Activated effector memory CD4-positive, alpha-beta T cell treated with anti-CD3 and anti-CD28 coated beads, Interleukin-2, amount 50 U/mL, for 16 hours (primary cell): ENCODE measurements at places on chromosomes 11 and 22.

- no peak for DNase-seq
These were observed 54.6 kb downstream of the SPECC1L start for GRCh38 chr22:24325105-24325757.

DNA sequence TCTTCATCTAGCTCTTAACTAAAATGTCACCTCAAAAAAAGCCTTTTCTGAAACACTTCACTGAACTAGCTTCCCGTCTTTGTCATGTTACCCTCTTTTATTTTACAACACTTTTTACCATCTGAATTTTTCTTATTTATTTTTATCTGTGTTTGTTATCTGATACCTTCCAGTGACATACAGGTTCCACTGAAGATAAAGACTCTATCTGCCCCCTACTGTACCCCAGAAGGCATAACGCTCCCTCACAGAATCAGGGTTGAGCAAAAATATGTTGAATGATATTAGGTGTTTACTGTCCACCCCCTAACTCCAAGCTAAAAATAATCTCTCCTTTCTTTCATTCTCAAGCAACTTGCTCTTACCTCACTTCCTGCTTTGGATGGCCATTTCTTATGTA is 654.2 kb downstream of the NELL1 start:
- DNase-seq, result no peak

DNA sequence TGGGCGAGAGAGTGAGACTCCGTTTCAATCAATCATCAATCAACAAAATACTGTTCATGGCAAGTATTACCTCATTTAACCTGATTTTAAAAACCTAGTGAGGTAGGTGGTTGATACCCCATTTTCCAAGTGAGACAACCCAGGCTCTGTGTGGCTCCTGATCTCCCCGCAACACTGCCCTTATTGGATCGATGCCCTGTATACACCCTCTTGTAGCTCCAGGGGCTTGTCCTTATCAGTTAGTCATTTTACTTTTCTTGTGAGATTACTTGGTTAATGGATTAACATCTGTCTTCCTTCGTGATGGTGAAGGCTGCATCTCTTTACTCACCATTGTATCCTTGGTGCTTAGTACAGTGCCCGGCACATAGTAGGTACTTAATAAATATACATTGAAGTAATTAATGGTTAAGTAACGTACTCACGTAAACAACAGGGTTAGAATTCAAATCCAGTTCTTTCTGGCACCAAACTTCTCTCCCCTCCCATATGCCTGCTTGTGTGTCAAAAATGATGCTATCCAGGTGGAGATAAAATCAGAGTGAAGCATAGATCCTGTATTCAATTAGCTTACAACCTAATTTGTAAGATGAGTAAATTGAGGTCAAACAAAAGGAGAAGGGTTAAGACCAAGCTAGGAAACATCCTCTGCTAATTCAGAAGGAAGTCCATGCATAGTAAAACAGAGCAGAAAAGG is 1.8 kb upstream of the PRG2 start:
- DNase-seq, result no peak

DNA sequence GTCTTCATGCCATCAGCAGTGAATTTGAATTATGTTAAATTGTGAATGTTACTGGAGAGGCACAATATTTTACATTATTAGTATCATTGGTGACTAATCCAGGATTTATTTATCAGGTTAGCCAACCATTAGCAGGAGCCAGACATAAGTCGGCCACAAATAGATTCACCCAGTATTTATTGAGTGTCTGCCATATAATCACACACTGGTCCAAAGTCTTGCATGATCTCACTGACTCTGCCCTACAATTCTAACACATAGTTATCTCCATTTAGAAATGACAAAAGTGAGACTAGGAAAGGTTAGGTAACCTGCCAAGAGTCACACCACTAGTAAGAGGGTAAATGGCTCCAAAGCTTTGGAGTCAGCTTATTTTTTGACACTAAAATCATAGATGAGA is 179.6 kb downstream of the BLID start:
- no peak for DNase-seq

DNA sequence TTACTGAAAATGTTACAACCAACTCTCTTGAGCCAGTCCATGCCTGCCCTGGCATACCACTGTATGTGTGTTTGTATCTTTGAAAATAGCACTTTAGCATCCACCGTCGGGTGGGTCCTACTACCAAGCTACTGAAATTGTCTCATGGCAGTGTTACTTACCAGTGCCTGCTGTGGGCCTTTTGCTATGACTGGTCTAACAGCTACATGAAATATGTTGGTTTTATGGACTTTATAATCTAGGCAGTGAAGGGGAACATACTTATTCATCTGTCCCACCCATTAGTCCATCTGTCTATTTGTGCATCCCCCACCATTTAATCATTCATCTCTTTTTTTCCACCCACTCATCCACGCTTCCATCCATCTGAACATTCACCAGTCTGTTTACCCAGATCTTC is 106.0 kb downstream of the NAV2 start:
- DNase-seq, result no peak

GRCh38 chr11:12829131-12829530 is 154.9 kb downstream of the TEAD1 start:
- no peak for DNase-seq

- DNase-seq, result no peak
These were observed 46.8 kb downstream of the APIP start for GRCh38 chr11:34869425-34869824.

GRCh38 chr11:123718063-123718462 is 23.4 kb downstream of the ZNF202 start:
- no peak for DNase-seq

DNA sequence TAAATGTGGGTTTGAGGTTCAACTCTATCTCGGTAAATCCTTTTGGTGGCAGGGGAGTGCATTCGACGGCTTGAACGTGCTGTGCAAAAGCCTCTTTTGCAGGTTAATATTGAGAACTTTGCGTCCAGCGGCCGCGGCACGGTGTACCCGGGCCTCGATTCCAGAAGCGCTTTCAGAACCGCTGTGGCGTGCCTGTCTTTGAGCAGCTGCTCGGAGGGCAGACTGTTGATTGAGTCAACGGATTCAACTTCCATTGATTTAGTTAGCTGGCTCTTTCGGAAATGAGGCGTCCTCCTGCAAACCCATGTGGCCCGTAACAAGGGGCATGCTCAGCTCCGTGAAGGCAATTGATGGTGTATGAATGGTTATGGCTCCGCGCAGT is 1247.8 kb downstream of the BRD1 start:
- DNase-seq, result no peak

DNA sequence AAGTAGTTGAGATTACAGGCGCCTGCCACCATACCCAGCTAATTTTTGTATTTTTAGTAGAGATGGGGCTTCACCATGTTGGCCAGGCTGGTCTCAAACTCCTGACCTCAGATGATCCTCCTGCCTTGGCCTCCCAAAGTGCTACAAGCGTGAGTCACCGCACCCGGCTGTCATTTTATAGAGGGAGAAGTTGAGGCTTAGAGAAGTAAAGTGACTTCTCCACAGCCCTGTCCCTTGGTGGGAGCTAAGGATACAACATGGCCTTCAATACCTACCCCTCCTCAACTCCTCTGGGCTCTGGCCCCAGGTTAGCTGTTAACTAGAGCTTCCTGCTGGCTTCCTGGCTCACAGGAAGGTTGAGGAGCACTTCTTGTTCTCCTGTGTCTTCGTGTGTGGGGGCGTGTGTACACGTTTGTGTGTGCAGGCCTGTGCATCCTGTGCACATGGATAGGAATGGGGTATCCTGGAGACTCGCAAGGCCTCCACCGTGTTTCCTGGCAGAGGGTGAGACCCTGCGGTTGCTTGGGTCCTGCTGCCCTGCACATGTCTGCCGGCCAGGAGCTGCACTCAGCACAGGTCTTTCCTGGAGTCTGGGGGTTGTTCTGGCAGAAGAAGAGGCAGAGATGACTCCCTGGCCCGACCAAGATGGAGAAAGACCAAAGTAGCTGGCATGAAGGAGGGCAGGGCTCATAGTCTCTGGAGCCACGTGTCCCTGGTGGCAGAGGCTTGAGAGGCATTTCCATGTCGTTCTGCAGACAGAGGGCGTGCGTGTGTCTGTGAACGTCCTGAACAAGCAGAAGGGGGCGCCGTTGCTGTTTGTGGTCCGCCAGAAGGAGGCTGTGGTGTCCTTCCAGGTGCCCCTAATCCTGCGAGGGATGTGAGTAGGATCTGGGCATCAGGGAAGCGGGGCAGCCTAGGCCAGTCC is 2.4 kb downstream of the SIDT2 start:
- DNase-seq, result peak; percentile 82

DNA sequence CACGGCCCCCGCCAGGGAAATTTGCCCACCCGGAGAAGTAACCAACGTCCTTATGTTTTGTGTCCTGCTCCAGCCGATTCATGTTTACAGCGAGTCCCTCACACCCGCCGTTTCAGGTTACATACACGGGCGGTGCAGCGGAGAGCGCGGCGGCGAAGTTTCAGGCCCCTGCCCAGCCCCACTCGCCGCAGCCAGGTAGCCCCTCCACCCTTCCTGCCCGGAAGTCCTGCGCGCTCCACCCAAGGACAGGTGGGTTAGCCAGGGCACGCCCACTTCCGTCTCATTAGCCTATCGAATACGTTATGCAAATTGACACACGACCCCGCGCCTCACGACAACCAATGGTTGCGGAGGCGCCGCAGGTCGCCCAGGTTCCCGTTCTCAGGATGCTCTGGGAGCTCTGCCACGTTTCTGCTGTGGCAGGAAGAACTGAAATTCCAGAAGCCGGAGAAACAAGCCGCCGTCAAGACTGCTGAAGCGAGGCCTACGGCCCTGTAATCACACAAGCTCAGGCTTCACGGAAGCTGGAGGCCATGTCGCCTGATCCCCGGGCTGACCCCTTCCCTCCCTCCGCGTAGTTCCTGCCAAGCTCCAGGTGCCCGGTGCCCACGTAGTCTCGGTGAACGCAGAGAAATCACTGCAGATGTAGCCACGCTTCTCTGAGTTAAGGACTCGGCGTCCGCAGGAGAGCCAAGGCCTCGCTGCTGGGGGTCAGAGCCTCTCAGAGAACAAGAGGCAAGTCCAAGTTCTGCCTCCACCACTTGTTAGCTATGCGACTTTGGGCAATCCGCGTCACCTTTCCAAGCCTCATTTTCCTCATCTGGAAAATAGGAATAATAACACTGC is 22.4 kb upstream of the MYH9 start:
- DNase-seq, result peak; percentile 89

GRCh38 chr11:73810637-73811036 is 23.0 kb downstream of the MRPL48 start:
- no peak for DNase-seq

- no peak for DNase-seq
These were observed 385 bp downstream of the TST start for GRCh38 chr22:37018815-37019308.

GRCh38 chr11:501683-502287 is 5.3 kb downstream of the RNH1 start:
- no peak for DNase-seq

GRCh38 chr22:24105013-24105360 is 76.3 kb upstream of the SUSD2 start:
- no peak for DNase-seq

DNA sequence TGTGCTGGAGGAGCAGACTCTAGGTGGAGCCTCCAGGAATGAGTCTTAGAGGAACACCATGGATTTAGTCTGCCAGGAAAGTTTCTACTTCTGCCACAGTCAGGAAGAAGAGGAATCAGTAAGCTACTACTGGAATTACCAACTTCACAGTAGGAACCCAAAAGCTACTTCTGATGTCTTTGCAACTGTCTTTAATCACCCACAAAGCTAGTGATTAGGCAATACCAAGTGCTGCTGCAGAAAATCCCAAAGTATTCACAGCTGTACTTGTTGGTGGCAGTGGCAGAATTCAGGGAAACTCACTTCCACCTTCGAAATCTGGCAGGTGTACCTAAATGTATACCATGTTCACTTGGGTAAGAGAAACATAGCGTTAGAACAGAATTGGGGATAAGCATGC is 264.5 kb upstream of the SORL1-AS1 start:
- DNase-seq, result no peak

DNA sequence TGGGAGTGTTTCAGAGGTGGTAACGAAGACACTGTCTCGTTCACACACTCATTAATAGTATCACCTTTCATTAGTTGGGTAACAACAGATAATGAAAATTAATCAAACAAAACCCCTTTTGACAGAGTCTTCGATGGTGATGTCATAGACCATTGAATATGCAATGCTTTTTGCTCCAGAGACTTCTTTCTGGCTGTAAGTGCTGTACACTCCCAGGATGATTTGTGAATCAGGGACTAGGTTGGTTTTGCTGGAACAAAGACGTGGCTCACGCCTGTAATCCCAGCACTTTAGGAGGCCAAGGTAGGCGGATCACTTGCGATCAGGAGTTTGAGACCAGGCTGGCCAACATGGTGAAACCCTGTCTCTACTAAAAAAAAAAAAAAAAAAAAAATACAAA is 9.5 kb upstream of the RASSF10 start:
- no peak for DNase-seq
